Activated CD4-positive, alpha-beta memory T cell treated with anti-CD3 and anti-CD28 coated beads, Interleukin-2, amount 10 ng/mL, durations not matched to agents 7 days and 5 days (primary cell): ENCODE measurements at places on chromosomes 3 and 15.

- DNase-seq: no peak
These were observed 35.5 kb upstream of the TM4SF4 start for GRCh38 chr3:149438981-149439380.

GRCh38 chr3:58296269-58296668, 9.8 kb upstream of the RPP14 start:
- DNase-seq: no peak

DNA sequence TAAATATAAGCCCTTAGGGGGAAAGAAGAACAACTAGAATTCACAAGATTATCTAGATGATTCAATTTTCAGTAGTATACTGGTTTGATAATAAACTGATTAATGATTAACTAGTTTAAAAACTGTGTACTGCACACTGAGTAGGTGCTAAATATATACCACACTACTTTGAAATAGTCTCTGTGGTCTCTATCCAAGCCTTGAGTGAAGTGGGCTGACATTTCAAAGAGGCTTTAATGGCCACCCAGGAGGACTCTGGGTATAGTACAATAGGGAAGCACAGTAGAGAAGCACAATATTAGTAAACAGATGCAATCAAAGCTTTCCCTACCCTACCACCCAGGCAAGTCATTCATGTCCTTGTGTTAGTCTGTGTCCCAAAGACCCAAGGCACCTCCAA, 46.7 kb downstream of the FILIP1L start:
- no peak for DNase-seq

GRCh38 chr3:100419406-100419805, 18.1 kb downstream of the LNP1 start:
- no peak for DNase-seq
